ENCODE measurements at places on chromosomes 12 and 14.

DNA sequence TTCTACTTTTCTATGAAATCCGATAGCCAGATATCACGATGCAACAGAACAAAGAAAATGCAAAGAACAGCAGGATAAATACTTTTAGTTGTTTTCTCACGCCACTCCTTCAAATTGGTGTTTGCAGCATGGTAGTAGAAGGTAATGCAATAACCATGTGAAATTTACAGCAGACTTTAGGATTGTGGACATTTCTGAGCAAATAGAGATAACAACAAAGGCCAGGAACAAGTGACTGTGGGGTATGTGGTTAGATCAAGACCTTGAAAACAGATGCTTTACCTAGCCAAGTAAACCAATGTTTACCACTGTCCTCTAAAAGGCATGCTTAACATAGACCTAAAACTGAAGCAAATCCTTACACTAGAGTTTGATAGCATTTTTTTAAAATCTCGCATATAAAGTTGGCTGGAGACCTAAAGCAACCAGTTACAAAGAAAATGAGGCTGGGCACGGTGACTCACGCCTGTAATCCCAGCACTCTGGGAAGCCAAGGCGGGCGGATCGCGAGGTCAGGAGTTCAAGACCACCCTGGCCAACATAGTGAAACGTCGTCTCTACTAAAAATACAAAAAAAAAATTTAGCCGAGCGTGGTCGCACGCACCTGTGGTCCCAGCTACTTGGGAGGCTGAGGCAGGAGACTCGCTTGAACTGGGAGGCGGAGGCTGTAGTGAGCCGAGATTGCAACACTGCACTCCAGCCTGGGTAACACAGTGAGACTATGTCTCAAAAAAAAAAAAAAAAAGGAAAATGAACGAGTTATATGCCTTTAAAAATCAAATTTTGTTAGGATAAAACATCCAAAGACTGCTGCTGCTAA lies 123.2 kb upstream of the FOXN3 start:
- no peak for DNase-seq

- no peak for DNase-seq
These were observed 69.6 kb downstream of the PTPN11 start for GRCh38 chr12:112488257-112488876.

GRCh38 chr14:69079188-69079742 lies 73.7 kb downstream of the DCAF5 start:
- DNase-seq, result no peak

- DNase-seq, result peak; percentile 69
These were observed 49.2 kb downstream of the TESPA1 start for GRCh38 chr12:54935235-54935951.

GRCh38 chr14:95548328-95548929 lies 13.6 kb downstream of the GLRX5 start:
- DNase-seq, result no peak

DNA sequence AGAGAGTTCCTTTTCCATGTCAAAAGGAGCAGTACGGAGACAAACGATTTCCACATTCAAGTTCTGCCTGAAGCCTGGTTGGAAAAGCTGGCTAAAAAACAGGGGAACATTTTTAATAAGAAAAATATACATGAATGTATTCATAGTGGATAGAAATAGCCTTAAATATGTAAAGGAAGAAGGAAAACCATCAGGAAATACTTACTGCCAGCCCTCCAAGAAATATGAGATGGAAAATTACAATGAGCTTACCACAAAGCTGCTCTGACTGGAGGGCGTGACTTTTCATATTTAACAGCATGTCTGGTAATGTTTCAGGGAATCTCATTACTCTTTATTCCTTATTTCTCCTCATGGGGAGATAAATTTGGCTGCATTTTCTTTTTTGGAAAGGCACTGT lies 75.9 kb upstream of the ZDHHC17 start:
- no peak for DNase-seq

DNA sequence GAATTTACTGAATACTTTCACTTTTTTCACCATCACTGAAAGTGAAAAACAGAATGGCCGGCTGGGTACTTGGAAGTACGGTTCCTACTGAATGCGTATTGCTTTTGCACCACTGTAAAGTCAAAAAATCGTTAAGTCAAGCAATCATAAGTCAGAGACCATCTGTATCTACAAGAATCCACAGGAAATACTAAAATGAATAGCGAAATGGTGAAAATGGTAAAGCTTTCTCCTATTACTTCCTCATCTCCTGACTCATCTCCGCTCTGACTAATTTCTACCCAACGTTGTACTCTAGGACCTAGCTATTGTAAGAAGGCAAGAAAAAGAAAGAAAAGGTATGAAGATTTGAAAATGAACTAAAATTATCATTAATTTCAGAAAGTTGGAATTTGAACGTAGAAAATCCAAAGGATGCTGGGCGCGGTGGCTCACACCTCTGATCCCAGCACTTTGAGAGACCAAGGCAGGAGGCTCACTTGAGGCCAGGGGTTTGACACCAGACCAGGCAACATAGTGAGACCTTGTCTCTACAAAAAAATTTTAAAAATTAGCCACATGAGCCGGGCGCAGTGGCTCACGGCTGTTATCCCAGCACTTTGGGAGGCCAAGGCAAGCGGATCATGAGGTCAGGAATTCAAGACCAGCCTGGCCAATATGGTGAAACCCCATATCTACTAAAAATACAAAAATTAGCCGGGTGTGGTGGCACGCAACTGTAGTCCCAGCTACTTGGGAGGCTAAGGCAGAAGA lies 5.3 kb upstream of the CDCA4 start:
- peak; percentile 38 for DNase-seq

- DNase-seq, result no peak
These were observed 979 bp downstream of the LTBP2 start for GRCh38 chr14:74610866-74611649.

- DNase-seq, result no peak
These were observed 31.1 kb downstream of the NR1H4 start for GRCh38 chr12:100504804-100505203.

DNA sequence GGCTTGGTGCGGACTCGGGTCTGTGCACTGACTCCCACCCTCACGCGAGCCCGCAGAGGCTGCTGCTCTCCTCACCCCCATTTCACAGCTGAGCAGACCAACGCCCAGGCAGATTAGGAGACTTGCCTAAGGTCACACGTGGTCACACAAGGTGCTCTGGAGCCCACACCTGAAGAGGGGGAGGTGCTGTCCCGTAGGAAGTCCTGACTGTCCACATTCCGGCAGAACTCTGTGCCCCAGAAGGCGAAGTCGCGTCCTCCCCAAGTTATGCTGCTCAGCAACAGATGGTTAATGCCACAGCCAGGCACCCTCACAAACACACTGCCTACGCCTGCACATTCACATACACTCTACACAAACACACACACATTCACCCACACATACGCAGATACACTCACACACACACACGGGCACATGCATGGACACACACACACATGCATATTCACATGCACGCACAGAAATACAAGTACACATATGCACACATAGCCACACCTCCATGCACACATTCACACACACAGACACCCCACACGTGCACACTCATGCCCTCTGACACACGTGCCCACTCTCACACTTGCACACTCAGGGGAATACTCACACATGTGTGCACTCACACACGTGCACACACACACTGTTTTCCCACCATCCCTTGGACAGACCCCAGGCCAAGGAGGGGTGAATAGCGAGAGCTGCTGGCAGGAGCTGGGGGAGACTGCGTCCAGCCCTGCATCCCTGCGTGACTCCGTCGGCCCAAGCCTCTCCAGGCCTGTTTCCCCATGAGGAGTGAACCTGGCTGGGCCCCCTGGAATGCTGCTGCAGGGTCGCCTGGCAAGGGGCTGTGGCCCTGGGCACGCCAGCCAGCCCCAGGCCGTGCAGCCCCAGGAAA lies 4.1 kb downstream of the C14orf180 start:
- no peak for DNase-seq

GRCh38 chr14:37594971-37595808 lies at the start of the genes FOXA1 and TTC6:
TSS of gene FOXA1 (minus strand) at chr14:37595249. CDS start at chr14:37594972, 277 bp downstream.
TSS of gene TTC6 (plus strand) at chr14:37595629. CDS start at chr14:37622065, 26,436 bp downstream.
- no peak for DNase-seq

DNA sequence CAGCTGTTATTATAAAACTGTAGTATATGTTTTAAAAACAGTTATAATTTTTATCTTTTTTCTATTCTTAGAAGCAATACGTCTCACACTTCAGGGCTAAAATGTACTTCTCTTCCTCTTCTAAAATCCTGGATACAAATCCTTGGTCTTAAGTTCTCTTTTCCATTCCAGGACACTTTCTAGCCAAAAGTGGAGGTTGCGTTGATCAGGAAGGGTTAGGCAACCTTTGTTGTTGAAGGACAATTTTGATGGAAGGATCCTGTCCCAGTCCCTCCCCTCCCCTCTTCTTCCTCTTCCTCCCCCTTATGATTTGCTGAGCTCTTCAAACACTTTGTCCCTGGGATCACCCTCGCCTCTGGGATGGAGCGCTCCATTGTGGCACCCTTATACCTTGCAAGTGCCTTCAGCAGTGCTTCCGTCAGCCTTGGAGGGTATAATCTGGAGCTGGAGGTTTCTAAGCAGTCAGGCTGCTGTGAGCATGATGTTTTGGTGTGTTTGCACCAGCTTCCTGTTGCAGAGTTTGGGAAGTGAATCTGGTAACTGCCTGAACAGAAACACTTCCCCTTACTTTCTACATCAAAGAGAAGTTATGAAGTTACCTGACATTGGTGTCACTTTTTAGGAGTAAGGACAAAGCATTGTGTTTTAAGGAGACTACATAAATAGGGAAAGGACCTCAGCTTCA lies 87.4 kb upstream of the SLC38A2 start:
- DNase-seq, result peak; percentile 48

DNA sequence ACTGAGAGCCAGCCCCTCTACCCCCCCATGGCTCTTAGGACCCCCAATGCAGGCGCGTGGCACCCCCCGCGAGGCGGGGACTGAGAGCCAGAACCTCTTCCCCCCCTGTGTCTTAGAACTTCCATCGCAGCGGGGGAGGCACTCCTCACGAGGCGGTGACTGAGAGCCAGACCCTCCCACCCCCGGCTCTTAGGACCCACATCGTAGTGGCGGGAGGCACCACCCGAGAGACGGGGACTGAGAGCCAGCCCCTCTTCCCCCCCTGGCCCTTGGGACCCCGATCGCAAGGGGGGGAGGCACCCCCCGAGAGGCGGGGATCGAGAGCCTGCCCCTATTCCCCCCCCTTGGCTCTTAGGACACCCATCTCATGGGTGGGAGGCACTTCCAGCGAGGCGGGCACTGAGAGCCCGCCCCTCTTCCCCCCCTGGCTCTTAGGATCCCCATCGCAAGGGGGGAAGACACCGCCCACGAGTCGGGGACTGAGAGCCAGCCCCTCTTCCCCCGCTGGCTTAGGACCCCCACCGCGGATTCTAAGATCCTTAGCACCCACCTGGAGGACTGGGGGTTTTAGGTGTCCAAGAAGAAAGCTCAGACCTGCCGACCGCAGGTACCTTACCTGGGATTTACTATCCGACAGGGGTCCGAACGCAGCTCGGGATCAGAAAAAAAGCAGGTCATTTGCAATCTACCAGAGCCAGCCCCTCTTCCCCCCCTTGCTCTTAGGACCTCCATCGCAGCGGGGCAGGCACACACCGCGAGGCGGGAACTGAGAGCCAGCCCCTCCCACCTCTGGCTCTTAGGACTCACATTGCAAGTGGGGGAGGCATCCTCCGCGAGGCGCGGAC lies 44.9 kb downstream of the DDX11 start:
- DNase-seq, result peak; percentile 67

- no peak for DNase-seq
These were observed 13.5 kb downstream of the SLC11A2 start for GRCh38 chr12:51012570-51013236.

- DNase-seq, result no peak
These were observed 72.1 kb downstream of the FOXN3 start for GRCh38 chr14:89344920-89345254.

DNA sequence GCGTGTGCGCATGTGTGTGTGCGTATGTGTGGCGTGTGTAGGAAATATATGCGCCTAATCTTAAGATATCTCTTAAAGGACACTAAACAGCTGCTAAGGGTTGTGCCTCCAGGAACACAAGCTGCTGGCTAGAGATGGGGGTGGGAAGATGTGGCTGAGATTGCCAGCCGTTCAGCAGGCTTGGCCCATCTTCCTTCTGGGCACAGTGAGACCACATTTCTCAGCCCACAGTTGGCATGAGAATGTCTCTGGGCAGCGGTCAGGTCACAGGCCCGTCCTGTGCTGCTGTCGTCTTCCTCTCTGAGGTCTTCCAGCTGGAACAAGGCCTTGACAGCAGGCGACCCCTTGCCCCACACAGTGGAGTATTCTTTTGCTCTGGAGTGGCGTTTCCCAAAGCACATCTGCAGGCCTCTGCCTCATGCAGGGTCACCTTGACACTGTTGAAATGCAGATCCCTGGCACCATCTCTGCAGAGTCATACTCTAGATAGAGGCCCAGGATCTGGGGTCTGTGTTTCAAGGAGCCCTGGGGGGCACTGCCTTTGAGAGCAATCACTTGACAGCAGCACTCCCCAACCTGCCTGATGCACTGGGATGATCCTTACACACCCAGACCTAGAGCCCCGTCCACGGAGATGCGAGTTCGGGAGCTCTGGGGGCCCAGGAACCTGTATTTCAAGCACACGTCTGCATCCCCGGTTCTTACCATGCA lies 335.5 kb upstream of the SFSWAP start:
- DNase-seq, result no peak

- DNase-seq, result no peak
These were observed 177.0 kb upstream of the CNTN1 start for GRCh38 chr12:40515041-40515816.

- DNase-seq, result no peak
These were observed 105.2 kb upstream of the RPH3A start for GRCh38 chr12:112686373-112686772.

- DNase-seq, result no peak
These were observed 20.5 kb upstream of the CLMN start for GRCh38 chr14:95340201-95340697.

DNA sequence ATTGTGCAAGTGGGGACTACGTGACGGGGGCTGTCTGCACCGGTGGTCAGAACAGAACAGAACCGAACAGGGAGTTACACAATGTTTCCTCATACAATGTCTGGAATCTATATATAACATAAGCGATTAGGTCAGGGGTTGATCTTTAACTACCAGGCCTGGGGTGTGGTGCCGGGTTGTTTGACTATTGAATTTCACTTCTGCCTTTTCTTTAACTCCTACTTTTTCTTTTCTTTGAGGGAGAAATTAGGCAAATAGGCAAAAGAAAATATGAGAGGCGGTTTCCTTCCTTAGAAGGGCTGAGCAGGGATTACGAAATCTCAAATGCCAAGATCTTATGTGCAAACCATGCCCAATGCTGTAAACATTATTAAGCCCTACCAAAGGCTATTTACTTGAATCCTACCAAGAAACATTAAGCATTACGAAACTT lies 140.3 kb downstream of the SLC38A6 start:
- no peak for DNase-seq

DNA sequence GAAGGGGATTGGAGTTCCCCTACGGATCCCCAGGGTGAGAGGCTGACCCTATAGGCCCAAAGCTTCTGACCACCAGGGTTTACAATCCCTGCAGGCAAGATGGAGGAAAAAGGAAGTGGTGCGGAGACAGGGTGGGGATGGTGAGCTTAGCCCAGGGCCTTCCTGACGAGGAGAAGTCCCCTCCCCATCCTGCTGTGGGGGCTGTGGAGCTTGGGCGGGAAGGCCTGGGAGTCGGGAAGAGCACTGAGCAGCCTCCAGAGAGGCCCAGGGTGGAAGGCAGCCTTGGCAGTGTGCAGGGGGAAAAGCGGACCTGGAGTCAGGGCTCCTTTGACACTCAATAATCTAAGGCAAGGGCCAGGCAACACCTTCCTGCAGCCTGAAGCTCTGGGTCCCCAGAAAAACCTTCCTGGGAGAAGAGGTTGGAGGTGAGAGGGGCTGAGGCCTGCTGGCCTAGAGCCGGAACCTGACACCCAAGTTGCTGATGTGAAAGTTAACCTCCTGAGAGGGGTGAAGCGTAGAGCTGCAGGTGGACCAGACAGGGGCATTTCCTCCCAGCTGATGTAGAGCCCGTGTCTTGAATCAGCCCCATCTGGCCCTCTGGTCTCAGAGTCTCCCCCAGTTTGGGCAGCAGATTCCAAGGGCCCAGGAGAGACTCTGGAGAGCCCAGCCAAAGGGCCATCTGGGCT lies 6.0 kb downstream of the HDAC7 start:
- peak; percentile 57 for DNase-seq
